ENCODE measurements at places on chromosomes 5 and 9.

DNA sequence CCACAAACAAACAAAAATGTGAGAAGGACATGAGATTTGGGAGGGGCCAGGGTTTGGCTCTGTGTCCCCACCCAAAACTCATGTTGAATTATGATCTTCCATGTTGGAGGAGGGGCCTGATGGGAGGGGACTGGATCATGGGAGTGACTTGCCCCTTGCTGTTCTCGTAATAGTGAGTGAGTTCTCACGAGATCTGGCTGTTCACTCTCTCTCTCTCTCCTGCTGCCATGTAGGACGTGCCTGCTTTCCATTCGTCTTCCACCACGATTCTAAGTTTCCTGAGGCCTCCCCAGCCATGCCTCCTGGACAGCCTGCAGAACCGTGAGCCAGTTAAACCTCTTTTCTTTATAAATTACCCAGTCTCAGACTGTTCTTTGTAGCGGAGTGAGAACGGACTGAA is 118.7 kb downstream of the RXRA start:
- no peak for DNase-seq

- DNase-seq = no peak
Observed at GRCh38 chr5:17398431-17398830, 99.6 kb upstream of the TAF11L2 start.

GRCh38 chr5:167375125-167375524 is 916.3 kb upstream of the WWC1 start:
- DNase-seq = no peak

- no peak for DNase-seq
Observed at GRCh38 chr5:57662991-57663390, 180.4 kb upstream of the ACTBL2 start.

DNA sequence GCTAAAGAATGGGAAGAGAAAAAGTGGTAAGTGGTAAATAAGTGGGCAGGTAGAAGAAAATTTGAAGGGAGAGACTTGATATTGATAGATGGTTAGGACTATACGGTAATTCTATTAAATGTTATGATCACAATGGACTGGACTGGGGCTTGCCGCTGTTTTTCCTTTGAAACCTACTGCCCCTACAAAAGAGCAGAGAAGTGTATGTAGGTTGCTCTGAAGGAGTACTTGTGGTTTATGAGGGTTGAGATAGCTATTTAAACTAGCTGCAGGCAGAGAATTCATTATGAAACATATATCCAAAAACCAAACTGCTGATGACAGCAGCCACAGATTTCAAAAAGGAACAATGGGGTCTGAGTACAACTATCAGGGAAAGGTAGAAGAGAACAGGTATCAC is 16.8 kb upstream of the HK3 start:
- no peak for DNase-seq

GRCh38 chr5:39700523-39700922 is 275.7 kb upstream of the DAB2 start:
- no peak for DNase-seq

- no peak for DNase-seq
Observed at GRCh38 chr5:16809010-16809394, 127.1 kb downstream of the MYO10 start.

- no peak for DNase-seq
Observed at GRCh38 chr5:164301708-164302107, 796.3 kb downstream of the MAT2B start.

DNA sequence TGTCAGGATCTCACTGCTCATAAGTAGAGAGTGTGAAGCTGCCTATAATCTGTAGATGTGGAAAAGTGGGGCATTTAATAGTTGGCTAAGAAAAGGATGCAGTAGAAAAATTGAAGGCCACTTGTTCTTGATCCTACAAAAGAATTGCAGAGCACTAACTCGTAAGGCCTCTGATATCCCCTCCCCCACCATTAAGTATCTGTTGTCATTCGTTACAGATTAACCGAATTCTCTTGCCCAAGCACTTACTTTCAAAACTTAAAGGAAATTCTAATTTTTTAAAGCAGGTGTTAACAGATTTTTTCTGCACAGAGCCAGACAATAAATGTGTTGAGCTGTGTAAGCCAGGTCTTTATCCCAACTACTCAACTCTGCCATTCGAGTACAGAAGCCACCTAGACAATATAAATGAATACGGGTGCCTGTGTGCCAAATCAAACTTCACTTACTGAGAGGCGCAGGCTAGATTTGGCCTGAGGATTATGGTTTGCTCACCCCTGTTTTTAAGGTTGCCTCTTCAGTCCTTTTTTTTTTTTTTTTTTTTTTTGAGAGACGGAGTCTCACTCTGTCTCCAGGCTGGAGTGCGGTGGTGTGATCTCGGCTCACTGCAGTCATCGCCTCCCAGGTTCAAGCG is 234.8 kb downstream of the RFK start:
- DNase-seq = no peak

DNA sequence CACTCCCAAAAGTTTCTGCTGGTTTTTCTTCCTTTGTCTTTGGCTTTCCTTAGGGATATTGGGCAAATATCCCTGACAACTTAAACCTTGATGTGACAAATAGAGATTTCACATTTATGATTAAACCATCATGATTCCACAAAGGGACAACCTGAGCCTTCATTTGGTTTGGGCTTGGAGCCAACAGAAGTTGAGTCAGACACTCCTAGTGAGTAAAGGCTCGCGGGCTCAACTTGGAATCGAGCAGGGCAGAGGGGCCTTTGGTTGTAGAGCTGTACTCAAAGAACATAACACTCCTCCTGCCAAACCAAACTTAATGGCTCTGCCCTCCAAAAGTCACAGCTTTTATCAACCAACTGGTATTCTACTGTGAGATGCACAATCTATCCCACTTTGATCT is 290.2 kb upstream of the MAP3K1 start:
- no peak for DNase-seq

- DNase-seq = no peak
Observed at GRCh38 chr9:115461280-115461679, 343.3 kb upstream of the TNC start.

GRCh38 chr5:84017523-84018172 is 297.0 kb upstream of the HAPLN1 start:
- no peak for DNase-seq

- no peak for DNase-seq
Observed at GRCh38 chr5:148511810-148512347, 128.1 kb downstream of the FBXO38 start.

DNA sequence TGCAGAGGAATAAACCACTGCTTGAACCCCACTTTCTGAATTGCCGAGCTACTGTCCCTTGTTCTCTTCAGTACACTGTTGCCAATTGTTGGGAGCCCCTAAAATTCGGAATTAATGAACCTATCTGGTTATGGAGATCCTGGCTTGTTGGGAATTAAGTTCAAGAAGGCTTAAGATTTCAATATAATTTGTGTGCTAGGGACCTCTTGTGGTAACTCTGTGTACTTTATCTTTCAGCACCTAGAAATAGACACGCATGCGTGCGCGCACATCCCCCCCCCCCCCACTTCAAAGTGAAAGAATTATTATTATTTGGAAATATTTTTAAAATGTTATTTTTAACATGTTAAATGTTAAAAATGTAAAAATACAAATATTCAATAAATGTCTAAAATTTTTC is 53.3 kb upstream of the FAM169A start:
- DNase-seq = no peak

- DNase-seq = no peak
Observed at GRCh38 chr9:93107151-93107824, 11.3 kb downstream of the CARD19 start.

Data from stimulated activated CD8-positive, alpha-beta memory T cell treated with anti-CD3 and anti-CD28 coated beads, Interleukin-2, amount 100 ng/mL, for 48 hours (primary cell).